ENCODE measurements at places on chromosomes 12 and 14.

DNA sequence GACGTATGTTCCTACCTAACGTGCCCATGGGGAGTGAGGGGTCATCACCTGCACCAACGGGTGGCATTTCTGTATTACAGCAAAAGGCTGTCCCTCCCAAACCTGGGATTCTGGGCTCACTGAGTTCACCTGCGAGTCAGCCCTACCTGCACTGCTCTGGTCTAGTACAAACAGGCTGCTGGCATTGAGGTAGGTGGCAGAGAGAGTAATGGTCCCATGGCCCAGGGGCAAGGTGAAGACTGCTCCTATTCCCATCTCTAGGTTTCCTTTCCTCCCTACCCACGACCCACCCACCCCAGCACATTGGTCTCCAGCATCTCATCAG lies 421 bp downstream of the SUOX start:
- DNase-seq, result no peak

GRCh38 chr14:33943096-33943883 lies 7.6 kb downstream of the EGLN3 start:
- no peak for DNase-seq

- no peak for DNase-seq
These were observed 16.2 kb upstream of the SERPINA1 start for GRCh38 chr14:94404561-94404960.

DNA sequence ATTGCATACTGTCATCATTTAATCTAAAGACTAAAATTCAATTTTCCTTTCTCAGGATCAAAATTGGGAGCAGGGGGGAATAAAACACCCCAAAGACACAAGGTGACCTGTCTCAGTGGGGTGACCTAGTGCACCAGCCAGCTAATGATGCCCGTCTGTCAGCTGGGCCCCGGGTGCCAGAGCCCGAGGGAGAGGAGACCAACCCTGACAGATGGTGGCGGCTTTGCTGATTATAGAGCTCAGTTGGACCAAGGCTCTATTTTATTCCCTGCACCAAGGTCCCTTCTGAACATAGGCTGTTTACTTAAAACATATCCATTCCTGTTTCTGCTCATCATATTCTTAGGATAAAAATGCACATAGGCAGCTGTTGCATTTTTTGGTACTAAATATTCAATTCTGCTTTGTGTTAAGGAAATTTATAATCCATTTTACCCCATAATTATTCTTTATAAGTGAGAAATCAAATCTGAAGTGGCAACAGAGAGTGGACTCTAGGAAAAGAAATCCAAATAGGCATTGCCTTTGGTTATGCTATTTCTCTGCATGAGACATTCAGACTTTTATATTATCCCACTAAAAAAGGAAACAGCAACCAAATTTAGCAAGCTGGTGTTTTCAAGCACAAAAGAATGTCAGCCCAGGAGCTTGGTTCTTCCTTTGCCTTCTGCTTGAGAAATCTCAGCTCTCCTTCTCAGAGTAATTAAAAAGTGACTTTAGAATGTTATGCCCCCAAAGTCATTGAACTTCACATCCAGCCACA lies 96.8 kb upstream of the IFNG-AS1 start:
- peak; percentile 28 for DNase-seq

DNA sequence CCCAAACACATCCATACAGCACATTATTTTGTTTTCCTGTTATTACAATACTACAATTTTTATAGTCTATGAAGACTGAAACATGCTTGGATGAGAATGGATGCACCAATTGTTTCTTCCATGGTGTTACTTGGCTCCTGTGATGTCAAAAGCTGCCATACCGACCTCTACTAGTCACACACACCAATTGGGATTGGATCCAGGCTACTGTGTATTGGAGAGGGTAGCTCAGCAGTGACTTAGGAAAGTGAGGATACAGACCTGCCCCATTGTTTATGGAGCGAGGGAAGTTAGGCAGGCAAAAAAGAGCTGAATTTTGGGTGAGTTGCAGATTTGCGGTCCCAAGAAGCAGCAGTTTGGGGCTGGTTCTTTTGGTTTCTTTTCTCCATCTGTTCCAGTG lies 30.8 kb upstream of the AKAP6 start:
- no peak for DNase-seq

GRCh38 chr12:24921251-24922038 lies 27.5 kb downstream of the BCAT1 start:
- DNase-seq, result peak; percentile 38

Measured in umbilical cord (tissue), 2 donors.